Substantia nigra (tissue), 51 donors: ENCODE measurements at places on chromosomes 11 and 22.

DNA sequence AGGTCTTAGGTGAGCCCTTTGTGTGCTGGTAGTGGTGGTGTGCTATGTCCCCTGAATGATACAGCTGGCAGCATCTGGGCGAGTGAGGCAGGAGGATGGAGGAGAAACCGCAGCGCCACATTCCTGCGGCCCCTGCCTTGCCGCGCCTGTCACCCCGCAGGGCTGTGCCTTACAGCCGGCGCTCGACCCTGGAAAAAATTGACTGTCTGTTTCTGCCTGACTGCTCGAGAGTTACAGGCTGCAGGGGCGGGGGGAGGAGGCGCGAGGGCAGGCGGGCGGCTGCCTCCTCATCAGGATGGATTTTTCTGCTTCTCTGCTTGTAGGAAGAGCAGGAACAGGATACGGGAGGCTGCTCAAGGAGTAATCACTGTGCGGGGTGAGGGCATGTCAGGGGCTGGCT, 443.4 kb downstream of the MIAT start:
- no peak for DNase-seq

DNA sequence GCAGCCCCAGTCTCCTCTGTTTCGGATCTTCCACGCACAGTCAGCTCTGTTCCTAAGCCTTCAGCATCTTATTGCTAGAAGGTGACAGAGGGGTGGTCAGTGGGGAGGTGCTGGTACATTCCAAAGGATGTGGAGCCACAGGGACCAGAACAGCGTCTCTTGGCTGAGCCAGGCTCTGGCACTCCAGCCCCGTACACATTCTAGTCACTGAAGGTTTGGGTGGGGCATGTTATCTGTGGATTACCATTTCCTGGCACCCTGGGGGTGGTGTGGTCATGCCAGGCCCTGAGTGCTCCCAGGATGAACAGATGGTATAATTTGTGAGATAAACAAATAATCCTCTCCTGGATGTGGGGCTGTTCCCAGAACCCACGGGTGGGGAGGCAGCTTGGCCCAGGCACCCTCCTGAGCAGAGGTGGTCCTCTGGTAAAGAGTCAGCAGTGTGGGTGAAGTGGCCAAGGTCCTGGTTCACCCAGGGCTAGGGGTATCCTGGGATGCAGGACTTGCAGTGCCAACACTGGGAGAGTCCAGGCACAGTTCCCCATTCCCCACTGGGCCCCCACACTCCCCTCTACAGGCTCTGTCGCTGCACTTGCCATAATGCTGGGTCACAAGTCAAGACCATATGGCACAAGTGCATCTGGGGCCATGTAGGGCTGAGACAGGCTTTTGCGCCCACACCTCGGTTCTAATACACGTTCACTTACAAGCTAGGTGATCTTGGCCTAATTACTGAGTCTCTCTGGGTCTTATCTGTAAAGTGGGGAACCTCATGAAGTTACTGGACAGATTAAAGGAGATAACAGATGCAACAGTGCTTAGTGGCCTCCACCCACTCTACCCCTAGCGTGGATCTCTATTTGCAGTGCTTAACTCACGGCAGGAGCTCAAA, 33.0 kb downstream of the DKK3 start:
- no peak for DNase-seq

DNA sequence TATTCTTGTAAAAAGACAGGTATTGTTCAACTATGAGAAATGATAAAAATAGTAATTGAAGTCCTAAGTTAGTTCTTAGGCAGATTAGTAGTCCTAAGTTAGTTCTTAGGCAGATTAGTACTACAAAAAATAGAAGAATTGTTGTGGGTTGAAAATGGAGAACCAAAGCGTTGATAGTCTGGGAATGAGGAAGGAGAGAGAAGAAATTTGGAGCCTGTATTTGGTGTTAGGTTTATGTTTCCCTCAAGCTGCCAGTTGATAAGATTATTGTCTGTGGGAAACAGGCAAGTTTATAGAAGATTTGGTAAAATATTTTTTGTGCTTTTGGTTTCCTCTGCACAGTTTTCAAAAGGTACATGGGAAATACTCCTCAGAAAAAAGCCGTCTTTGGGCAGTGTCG, 3.6 kb downstream of the BCO2 start:
- no peak for DNase-seq

- no peak for DNase-seq
These were observed at the start of gene CNTF for GRCh38 chr11:58622344-58622743. Gene CNTF (plus strand): TSS chr11:58622665. CDS start chr11:58622753, 88 bp downstream.

GRCh38 chr11:4072668-4073285, 21.8 kb upstream of the RRM1 start:
- DNase-seq, result peak; percentile 6

DNA sequence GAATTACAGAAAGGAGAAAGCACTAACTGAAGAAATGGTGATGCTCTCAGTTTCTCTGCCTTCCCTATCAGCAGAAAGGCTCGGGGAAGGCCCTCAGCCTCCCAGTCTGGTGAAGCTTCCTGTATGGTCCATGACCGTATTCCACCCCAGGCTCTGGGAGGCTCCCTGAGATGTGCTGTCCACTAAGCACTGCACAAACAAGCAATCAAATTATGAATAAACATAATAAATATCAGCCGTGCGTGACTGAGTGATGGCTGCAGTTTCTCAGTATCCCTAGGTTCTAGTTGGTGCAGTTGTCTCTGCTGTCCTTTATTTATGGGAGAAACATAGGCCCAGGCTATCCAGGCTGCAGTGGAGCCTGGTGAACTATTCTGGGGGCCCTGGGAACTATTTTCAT, 3.6 kb downstream of the SMDT1 start:
- DNase-seq, result no peak
